Endothelial cell of umbilical vein (primary cell): ENCODE measurements at places on chromosomes 3 and 15. TPM values are rescaled to one million over a fixed set of nuclear protein-coding genes. Genes with fewer than 3 reads are reported as not detected.

DNA sequence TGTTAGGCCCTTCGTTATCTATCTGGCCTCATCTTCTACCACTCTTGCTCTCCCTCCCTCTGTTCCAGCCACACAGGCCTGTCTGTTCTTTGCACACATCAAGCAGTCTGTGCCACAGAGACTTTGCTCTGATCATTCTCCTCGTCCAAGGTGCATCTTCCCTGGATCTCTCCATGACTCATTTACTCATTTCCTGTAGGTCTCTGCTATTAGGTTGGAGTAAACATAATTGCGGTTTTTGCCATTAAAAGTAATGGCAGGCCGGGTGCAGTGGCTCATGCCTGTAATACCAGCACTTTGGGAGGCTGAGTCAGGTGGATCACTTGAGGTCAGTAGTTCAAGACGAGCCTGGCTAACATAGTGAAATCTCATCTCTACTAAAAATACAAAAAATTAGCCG is 9.5 kb upstream of the C3orf49 start:
- DNase-seq = no peak
- H3K36me3 ChIP-seq = no peaks in the 10 kb centered on the region
- H3K4me3 ChIP-seq = no peak overlapping the region

DNA sequence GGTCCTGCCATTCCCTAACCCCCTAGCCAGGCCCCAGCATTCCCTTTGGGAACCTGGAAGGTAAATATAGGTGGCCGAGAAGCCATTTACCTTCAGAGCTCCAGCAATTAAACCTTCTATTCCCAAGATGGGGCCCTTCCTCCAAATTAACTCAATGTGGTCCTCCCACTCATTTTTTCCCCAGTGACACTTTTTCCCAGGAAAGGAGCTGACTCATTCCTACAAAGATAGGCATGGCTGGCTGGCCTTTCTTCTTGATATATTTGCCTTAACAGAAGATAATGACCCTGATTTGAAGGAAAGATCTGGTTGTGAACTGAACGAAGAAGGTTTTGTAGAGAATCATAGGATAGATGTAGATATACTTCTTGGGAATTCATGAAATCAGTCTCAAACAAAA is 279.0 kb upstream of the VEPH1 start:
- H3K4me1 ChIP-seq = no peaks in the 10 kb centered on the region
- no peak for DNase-seq
- no peaks in the 10 kb centered on the region for H3K27me3 ChIP-seq
- no peaks in the 10 kb centered on the region for H3K36me3 ChIP-seq
- H3K4me3 ChIP-seq = no peak overlapping the region
- H3K27ac ChIP-seq = no peak overlapping the region

- H3K4me1 ChIP-seq = peaks cover 93% of the 10 kb centered on the region
- DNase-seq = no peak
- H3K36me3 ChIP-seq = no peaks in the 10 kb centered on the region
- no peak overlapping the region for H3K4me3 ChIP-seq
- peak overlapping the region; percentile 42 for H3K27ac ChIP-seq
Observed at GRCh38 chr15:67143646-67144045, 78.2 kb downstream of the SMAD3 start.

GRCh38 chr3:122322095-122323075 is 2.7 kb upstream of the CSTA start:
- no peaks in the 10 kb centered on the region for H3K27me3 ChIP-seq
- no peak overlapping the region for H3K4me3 ChIP-seq
- no peak overlapping the region for H3K27ac ChIP-seq
- H3K4me1 ChIP-seq = no peaks in the 10 kb centered on the region
- DNase-seq = no peak
- H3K36me3 ChIP-seq = no peaks in the 10 kb centered on the region

- peaks cover 3% of the 10 kb centered on the region for H3K27me3 ChIP-seq
- peaks cover 29% of the 10 kb centered on the region for H3K4me1 ChIP-seq
- no peak overlapping the region for H3K27ac ChIP-seq
- no peaks in the 10 kb centered on the region for H3K36me3 ChIP-seq
Observed at GRCh38 chr15:57376696-57377477, 582 bp downstream of the CGNL1 start.

GRCh38 chr3:178189854-178190253 is 346.4 kb upstream of the KCNMB2 start:
- no peak for DNase-seq
- peaks cover 5% of the 10 kb centered on the region for H3K4me1 ChIP-seq
- H3K4me3 ChIP-seq = no peak overlapping the region
- no peak overlapping the region for H3K27ac ChIP-seq
- H3K27me3 ChIP-seq = no peaks in the 10 kb centered on the region

DNA sequence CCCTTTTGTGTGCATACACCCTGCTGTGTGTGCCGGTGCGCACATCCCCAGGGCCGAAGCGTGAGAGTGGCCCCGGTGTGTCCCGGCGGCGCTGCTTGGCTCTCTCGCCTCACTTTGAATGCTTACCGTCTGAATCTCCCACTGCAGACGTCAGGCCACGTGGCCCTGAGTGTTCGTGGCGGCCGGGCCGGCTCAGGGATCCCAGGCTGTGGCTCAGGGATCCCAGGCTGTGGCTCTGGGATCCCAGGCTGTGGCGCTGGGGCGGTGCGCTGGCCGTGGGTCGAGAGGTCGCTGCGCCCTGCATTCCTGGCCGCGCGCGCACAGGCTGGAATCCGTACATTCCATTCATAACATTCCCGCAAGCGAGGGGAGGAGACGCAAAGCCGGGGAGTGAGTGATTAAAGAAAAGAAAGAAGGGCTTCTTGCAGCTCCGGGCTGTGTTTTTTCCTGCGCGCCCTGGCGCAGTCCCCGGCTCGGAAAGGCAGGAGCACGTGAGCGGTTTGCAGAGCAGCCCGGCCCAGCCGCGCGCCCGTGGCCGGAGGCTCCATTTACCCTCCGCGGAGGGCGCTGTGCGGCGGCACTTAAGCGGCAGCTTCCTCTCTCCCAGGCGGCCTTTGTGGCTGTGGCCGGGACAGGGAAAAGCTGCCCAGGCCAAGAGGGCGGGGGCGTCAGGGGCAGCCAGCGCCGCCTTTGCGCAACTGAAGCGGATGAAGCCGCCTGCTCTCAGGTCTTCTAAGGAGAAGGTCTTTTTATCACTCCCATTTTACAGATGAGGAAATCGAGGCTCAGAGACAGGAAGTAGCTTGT is 87.0 kb upstream of the ALDH1L1 start:
- H3K27me3 ChIP-seq = no peaks in the 10 kb centered on the region
- H3K4me1 ChIP-seq = peaks cover 15% of the 10 kb centered on the region
- peak overlapping the region; percentile 22 for H3K27ac ChIP-seq
- no peaks in the 10 kb centered on the region for H3K36me3 ChIP-seq
- H3K4me3 ChIP-seq = no peak overlapping the region

DNA sequence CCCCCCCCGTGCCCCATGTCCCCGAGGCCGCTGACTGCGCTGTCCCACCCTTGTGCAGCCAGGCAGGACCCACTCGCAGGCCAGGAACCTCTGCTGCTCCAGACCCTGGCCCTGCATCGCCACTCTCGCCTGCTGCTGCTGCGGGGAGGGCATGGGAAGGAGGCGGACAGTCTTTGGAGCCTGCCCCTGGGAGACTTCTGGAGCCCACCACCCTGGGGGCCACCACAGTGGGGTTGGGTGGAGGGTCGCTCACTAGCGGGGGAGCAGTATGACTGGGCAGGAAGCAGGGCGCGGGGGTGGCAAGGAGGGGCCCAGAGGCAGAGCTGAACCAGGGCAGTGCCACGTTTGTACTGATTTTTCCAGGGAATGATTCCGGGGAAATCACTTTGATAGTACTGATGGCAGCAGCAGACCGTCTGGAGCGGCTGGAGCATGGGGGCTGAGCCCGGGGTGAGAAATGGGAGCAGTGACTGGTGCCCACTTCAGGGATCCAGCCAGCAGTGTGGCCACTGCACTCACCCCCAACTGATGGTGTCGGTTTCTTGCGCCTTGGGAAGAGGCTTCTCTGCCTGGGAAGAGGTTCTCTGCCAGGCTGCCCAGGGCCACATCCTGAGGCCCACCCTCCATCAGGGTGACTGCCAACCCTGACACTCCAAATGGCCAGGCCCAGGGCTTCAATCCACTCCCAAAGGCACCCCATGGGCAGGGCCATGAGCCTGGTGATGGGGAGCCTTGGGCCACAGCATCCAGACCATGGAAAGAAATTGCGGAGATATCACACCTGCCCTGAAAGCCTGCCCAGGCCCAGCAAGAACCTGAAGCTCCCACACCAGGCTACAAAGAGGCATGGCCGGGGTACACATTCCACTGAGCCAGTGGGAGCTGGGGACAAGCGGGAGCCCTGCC is 53.7 kb downstream of the LSAMP start:
- no peak overlapping the region for H3K27ac ChIP-seq
- H3K4me3 ChIP-seq = no peak overlapping the region
- no peaks in the 10 kb centered on the region for H3K36me3 ChIP-seq
- no peak for DNase-seq

DNA sequence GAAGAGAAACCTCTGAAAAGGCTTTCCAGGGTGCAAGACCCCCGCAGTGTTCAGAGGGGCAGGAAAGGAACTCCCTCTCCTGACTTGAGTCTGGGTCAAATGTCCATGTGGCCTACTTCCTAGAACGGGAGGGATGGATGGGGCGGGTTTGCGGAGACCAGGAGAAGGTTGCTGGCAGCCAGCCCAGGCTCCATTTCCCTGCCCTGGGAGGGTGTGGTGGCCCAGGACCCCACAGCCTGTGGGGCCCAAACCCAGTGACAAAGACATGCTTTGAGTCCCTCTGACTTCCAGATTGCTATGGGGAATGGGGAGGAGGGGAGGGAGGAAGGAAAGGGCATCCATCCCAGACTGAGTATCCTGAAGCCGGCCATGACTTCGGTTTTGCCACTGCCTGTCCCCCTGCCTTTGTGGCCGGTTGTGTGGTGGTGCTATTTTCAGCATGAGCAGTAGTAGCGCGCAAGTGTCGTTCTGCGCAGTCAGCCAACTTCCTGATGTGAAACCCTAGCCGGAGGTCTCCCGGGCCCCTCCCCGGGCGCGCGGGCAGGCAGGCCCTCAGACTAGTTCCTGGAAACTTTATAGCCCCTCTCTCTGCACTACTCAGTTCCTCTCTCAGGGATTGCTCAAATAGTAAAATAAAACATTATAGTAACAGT is 24.4 kb downstream of the MAGEF1 start:
- no peaks in the 10 kb centered on the region for H3K4me1 ChIP-seq
- H3K4me3 ChIP-seq = no peak overlapping the region
- no peaks in the 10 kb centered on the region for H3K27me3 ChIP-seq

DNA sequence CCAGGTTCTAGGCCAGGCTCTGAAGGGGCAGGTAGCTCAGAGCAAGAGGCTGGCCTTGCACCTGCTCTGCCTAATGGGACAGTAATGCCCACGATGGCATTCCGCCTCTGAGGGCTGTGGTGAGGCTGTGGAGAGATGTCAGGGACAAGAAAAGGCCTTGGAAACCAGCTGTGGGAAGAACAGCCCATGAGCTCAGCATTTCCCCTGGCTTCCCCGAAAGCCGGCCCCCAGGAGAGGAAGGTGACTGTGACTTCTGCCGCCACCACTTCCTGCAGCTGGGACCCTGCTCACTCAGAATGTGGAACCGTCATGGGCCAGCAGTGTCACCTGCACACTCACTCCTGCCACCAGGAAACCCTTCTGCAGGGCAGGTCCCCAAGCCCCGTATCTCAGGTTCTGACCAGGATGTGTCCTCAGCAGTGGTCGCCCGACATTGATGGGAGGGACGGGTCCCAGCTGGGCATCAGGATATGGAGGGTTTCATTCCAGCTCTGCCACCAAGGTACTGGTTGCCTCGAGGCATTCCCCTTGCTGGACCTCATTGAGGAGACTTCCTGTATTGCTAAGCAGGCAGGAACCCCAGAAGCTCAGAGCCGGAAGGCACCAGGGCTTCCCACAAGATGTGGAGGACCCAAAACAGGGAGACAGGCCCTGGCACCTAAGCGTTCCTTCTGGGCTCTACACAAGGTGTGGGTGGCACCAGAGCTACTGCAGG is 30.7 kb downstream of the SEMA7A start:
- H3K27ac ChIP-seq = no peak overlapping the region
- DNase-seq = no peak
- H3K36me3 ChIP-seq = no peaks in the 10 kb centered on the region

- no peak overlapping the region for H3K4me3 ChIP-seq
- H3K27ac ChIP-seq = peak overlapping the region; percentile 81
- H3K36me3 ChIP-seq = no peaks in the 10 kb centered on the region
- DNase-seq = peak; percentile 84
Observed at GRCh38 chr3:4394048-4394447, 73.0 kb downstream of the SUMF1 start.

The NUTM1 gene
- polyA plus RNA-seq = not detected in 2 replicates

The CD276 gene
- 73.6 and 85.4 TPM in 2 replicates for polyA plus RNA-seq
